CD4-positive, alpha-beta T cell treated with Interleukin-4 for 1 hour (primary cell): ENCODE measurements at places on chromosomes 13 and 19.

- peak; percentile 34 for DNase-seq
Measured at GRCh38 chr19:8609279-8610040, 1.1 kb downstream of the ADAMTS10 start.

GRCh38 chr19:1575323-1576241 lies 7.5 kb upstream of the MEX3D start:
- DNase-seq = no peak

DNA sequence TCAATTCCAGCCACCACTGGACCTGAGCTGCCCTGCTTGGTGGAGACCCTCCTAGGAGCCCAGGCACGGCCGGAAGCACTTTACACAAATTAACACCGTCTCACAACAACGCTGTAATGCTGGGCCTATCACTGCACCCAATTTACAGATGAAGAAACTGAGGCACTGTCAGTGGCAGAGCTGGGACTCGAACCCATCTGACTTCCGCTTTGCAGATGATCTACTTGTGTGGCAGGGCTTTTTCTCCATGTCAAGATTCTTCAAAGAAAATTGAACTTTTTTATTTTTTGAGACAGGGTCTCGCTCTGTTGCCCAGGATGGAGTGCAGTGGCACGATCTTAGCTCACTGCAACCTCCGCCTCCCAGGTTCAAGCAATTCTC lies 33.8 kb downstream of the ZFR2 start:
- no peak for DNase-seq

GRCh38 chr19:54481326-54481930 lies 8.3 kb upstream of the CDC42EP5 start:
- peak; percentile 45 for DNase-seq

- no peak for DNase-seq
Measured at GRCh38 chr13:26956522-26957142, 196.0 kb upstream of the GPR12 start.

- no peak for DNase-seq
Measured at GRCh38 chr13:102028868-102029267, 373.0 kb downstream of the FGF14 start.

GRCh38 chr19:42111384-42111783 lies 20.9 kb downstream of the POU2F2 start:
- no peak for DNase-seq

GRCh38 chr19:16541526-16542044 lies 652 bp downstream of the CHERP start:
- no peak for DNase-seq
